KBM-7 (cell line): ENCODE measurements at places on chromosomes 1 and 21.

DNA sequence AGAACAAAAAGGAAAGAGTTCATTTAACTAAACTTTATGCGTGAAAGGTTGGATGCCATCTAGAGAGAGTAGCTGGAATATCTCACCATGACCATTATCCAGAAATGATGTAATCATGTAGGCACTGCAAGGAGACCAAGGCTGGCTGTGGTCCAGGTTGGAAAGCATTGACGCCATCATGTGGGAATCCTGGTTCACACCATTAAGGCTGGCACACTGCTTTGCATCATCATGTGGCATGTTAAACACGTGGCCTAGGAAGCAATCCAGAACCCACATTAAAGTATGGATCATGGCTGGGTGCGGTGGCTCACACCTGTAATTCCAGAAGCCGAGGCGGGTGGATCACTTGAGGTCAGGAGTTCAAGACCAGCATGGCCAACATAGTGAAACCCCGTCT, 4.3 kb downstream of the ADAMTS1 start:
- DNase-seq = no peak

DNA sequence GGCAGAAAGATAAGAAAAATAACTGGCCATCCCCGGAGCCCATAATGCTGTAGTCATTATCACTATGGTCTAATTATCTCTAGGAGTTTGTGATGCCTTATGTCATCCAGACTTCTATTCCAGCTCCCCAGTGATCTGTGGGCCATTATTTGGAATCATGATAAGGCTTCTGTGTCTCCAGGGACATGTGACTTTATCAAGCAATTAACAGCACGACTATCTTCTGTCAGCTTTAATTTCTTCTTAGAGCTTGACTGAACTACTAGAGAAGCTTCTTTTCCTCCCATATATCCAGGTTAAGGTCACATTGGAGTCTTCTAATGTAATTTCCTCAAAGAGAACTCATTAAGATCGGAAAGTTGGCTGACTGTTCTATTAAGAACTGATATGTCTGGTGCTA, 100.4 kb downstream of the LHX8 start:
- DNase-seq = no peak

GRCh38 chr1:239833723-239834122, 258.0 kb upstream of the FMN2 start:
- no peak for DNase-seq

- DNase-seq = no peak
Observed at GRCh38 chr1:153567621-153568366, 2.1 kb upstream of the S100A2 start.

GRCh38 chr1:76759950-76760349, 107.3 kb upstream of the ST6GALNAC5 start:
- peak; percentile 0 for DNase-seq

DNA sequence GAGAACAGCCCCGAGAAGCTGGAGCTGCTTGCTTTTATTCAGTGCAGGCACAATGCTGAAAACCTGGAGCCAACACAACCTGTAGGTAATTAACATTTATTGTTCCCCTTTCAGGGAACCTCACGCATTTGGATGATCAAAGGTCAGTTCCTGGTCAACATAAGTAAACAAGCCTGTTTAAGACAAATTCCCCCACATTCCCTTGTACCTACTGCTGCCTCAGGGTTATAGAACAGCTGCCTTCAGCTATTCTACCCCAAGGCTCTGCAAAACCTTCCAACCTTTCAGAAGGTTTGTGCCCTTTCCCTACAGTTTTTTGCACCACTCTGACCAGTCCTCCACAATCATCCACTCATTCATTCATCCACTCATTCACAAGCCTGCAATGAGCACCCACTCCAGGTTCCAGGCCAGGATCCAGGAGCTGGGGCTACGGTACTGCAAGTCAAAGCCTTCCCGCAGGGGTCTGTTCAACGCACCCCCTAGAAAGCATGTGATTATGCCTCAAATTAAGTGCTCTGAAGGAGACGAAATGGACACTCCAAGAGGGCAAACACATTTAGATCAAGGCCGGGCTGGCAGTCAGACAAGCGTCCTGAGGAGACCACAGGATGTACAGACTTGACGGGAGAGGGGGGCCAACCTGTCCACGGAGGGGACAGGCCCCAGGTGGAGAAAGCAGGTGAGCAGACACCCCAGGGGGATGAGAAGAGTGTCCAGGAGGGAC, 683.9 kb downstream of the MATN1 start:
- DNase-seq = no peak

DNA sequence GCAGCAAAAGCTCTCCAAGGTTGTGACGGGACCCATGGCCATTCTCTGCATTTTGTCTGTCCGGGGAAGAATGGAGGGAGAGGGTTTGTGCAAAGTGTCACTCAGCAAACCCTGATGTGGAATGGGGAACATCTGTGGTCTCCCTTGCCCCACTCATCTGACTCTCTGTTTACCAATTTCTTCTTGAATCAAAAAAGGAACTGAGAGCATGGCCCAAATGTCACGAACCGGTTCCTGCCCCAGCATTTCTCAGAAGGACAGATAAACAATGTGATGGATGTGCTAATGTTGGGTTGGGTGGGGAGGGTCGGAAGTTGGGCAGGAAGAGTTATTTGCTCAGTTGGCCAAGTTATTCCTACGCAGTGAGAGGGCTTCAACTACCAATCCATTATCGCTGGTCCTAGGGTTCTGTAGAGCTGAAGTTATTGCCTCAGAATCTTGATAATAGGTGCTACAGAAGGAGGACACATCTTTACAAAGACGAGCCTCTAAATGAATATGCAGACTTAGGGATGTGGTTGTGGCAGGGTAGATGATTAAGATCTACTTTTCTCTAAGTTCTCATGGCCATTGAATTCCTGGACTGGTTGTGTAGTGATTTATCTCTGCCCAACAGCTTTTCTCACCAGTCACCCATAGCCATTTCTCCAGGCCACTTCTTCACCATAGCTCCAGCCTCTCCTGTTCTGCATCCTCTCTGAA, 9.6 kb upstream of the DUSP12 start:
- no peak for DNase-seq

DNA sequence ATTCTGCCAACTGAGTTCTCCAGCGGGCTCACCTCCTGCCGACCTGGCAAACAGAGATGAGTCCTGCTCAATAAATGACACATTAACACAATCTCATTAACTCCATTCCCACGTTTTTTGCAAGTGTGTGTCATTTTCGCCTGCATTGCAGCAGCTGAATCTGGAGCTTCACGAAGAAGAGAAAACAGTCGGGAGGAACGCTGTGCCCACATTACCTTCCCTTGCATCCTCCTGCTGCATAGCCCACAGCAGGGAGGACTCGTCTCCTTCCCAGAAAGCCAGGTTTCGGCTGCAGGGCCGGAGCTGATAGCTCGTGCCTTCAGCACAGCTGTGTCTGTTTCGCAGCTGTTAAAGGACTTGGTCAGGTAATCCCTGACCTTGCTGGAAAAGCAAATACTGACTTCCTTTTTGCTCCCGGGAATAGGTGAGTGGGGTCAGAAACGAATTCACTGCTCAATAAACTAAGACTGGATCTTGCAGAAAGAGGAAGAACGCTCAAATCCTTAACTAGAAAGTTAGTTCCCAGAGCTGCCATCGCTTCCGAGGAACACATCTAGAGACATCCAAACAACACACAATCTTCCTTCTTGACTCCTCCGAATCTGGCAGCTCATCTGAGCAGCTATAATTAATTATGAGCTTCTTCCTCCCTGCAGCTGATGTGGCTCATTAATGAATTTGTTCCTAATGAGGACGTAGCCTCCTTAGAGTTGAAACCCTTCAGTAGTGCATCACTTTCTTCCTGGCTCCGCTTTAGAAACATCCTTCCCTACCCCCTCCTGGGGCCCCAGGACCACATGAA, 33.0 kb downstream of the KANK4 start:
- no peak for DNase-seq
